Thyroid gland (tissue), 4 donors: ENCODE measurements at places on chromosomes 4 and X. TPM values are rescaled to one million over a fixed set of nuclear protein-coding genes. Genes with fewer than 3 reads are reported as not detected.
A peak's percentile ranks its signal among the peaks of the same experiment; 100 is the strongest.

Gene USP51
- 9.4 TPM for total RNA-seq

Gene MUC7
- not detected for total RNA-seq

Gene HAUS7
- 28.0 TPM for total RNA-seq

- peak; percentile 15 for DNase-seq
These were observed 370.3 kb upstream of the SMIM31 start for GRCh38 chr4:164383358-164384220.

GRCh38 chrX:41421071-41421729 lies 25.9 kb upstream of the NYX start:
- DNase-seq, result no peak

GRCh38 chrX:136168929-136169735 lies 21.8 kb downstream of the FHL1 start:
- DNase-seq, result peak; percentile 61

GRCh38 chr4:7432531-7433375 lies 2.0 kb downstream of the PSAPL1 start:
- DNase-seq, result peak; percentile 14

- no peak for DNase-seq
These were observed 598.5 kb downstream of the CENPC start for GRCh38 chr4:66946761-66947160.
